WTC11 (cell line): ENCODE measurements at places on chromosomes 13 and 19.
A peak's percentile ranks its signal among the peaks of the same experiment; 100 is the strongest.

GRCh38 chr13:85191996-85192718 lies 607.1 kb downstream of the SLITRK6 start:
- no peak for DNase-seq

DNA sequence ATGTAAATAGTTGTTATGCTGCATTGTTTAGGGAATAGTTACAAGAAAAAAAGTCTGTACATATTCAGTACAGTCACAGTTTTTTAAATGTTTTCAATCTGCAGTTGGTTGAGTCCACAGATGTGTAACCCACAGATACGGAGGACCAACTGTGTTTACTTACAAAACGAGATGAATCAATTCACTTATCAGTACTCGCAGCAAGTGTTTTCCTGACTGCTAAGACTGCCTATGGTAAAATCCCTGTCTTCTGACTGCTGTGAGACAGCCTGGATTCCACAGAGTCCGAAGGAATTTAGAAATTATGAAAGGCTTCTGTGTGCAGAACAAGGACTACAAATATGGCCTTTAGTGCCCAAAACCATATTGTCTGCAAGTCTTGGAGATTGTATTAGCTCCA lies 45.7 kb upstream of the C1QTNF9 start:
- no peak for DNase-seq

- no peak for DNase-seq
Observed at GRCh38 chr13:102317593-102317992, 84.3 kb downstream of the FGF14 start.

- no peak for DNase-seq
Observed at GRCh38 chr19:58330458-58330857, 3.7 kb downstream of the ZSCAN22 start.

DNA sequence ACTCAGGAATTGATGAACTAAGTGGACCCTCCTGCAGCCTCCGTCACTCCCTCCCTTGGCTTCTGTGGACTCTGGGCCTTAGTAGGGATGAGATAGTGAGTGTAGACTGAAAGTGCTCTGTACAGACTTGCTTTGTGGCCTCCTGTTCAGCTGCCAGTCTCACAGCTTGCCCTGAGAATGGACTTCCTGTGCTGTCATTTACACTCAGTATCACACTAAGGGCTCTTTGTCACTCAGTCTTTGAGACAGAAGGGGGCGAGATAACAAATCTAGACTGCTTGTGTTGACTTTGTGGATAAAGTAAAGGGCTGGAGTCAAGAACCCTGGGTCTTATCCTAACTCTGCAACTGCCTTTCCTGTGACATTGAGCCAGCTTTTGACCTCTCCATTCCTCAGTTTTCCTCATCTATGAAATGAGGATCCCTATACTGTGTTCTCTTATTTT lies 21.0 kb upstream of the SPRY2 start:
- no peak for DNase-seq

- DNase-seq, result no peak
Observed at GRCh38 chr19:34508540-34508939, 27.0 kb downstream of the WTIP start.

GRCh38 chr19:4649392-4650047 lies 10.2 kb downstream of the TNFAIP8L1 start:
- no peak for DNase-seq

- no peak for DNase-seq
Observed at GRCh38 chr19:50460161-50460765, 16.0 kb upstream of the EMC10 start.

- no peak for DNase-seq
Observed at GRCh38 chr13:73995736-73996135, 138.5 kb downstream of the KLF12 start.

DNA sequence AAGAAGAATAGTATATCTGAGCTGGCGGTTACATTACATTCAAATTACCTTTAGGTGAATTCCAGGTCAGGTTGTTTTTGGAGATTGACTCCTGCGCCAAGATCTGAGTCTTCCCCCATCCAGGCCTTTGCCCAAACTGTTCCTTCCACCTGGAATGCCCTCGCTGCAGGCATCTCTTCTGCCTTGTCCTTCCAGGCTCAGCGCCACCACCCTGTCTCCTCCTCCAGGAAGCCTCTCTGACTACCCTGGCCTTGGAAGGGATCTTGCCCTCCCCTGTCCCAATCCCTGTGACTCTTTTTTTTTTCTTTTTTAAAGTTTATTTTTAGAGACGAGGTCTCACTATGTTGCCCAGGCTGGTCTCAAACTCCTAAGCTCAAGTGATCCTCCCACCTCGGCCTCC lies 1.7 kb upstream of the HOMER3 start:
- DNase-seq, result no peak

DNA sequence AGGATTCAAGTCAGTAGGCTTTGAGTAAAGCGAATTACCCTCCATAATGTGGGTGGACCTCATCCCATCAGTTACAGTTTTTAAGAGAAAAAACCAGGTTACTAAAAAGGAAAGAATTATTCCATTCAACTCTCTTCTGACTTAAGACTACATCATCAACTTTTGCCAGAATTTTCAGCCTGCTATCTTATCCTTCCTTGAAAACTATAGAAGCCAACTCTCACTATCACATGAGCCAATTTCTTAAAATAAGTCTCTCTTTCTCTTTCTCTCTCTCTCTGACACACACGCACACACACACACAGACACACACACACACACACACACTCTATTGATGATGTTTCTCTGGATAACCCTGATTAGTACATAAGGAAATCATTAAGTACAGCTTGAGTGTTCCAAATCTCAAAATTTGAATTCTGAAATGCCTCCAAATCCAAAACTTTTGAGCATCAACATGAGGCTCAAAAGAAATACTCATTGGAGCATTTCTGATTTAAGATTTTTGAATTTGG lies 217.0 kb upstream of the PRR20A start:
- DNase-seq, result no peak

- no peak for DNase-seq
Observed at GRCh38 chr13:40388617-40389016, 277.8 kb downstream of the FOXO1 start.

DNA sequence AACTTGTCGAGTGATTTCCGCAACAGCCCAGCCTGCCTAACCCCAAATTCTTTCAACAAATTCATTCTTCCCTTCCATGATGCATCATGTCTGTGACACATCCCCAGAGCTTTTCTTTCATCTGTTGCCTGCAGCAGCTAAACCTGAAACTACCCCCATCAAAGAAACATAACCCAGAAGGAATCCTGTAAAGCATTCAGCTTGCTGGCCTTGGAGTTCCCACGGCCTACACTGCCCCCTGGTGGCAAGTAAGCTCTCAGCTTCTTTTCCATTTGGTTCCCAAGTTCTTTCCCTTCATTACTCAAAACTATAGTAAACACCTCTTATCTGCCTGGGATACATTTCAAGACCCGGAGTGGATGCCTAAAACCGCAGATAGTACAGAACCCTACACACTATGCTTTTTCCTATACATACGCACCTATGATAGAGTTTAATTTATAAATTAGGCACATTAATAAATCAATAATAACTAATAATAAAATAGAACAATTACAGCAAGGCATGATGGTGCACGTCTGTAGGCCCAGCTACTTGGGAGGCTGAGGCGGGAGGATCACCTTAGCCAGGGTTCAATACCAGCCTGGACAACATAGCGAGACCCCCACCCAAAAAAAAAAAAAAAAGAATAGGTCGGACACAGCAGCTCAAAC lies 7.4 kb downstream of the ETHE1 start:
- peak; percentile 83 for DNase-seq

GRCh38 chr19:1252221-1252820 lies 3.9 kb downstream of the MIDN start:
- no peak for DNase-seq

DNA sequence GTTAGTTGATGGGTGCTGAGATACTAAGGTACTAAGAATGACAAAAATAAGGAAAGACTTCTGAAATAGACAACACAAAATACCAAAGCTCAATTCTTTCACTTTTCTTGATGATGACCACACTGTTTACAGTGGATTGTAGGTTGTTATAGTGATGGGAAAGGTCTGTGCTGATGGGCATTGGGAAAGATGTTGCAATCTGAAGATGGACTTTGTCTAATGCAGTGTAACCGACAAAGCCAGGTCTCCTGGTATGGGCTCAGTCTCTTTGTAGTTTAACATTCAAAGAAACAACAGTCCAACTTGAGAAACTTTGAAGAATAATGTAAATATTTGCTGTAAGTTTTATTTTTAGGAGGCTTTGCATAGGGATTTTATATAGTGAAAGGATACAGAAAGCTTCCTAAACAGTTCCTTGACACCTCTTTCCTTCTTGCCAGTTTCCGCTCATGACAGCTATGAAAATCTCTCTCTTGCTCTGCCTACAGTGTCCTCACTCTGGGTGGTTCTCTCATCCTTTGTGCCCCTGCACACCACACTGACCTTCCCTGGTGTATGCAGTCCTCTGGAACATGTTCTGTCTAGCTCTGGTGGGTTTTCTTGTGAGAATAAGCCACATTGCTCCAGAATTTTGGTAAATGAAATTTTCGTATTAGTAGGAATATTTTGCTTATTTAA lies 172.2 kb downstream of the KCNRG start:
- no peak for DNase-seq

GRCh38 chr13:77696879-77697216 lies 639 bp upstream of the SLAIN1 start:
- no peak for DNase-seq

GRCh38 chr13:97440598-97441170 lies 6.7 kb downstream of the RAP2A start:
- DNase-seq, result no peak

DNA sequence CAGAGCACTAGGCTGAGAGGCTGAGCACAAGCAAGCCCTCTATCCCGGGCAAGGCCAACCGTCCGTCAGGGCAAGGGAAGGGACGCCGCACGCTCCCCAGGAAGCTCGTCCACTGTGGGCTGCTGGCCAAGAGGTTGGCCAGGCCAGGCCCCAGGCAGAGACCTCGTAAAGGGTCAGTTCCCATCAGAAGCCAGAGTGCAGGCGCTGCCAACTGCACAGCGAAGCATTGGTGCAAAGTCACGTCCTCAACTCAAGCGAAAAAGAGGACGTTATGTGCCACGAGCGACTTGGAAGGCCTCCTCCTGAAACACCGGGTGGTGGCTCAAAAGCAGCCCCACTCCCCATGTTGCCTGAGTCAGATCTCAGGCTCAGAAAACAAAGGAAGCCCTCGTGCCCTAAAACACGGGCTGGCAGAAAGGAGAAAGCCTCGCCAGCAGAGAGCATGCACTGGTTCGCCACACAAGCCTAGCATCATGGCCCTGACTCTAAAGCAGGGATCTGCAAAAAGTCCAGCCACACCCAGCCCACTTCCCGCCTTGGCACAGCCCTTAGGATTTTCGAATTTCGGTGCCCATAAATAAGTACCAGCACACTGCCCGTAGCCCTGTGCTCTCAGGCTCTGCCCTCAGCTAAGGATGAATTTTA lies 4.7 kb downstream of the AKAP8 start:
- no peak for DNase-seq

- DNase-seq, result no peak
Observed at GRCh38 chr19:17347361-17347760, 10.0 kb downstream of the GTPBP3 start.

DNA sequence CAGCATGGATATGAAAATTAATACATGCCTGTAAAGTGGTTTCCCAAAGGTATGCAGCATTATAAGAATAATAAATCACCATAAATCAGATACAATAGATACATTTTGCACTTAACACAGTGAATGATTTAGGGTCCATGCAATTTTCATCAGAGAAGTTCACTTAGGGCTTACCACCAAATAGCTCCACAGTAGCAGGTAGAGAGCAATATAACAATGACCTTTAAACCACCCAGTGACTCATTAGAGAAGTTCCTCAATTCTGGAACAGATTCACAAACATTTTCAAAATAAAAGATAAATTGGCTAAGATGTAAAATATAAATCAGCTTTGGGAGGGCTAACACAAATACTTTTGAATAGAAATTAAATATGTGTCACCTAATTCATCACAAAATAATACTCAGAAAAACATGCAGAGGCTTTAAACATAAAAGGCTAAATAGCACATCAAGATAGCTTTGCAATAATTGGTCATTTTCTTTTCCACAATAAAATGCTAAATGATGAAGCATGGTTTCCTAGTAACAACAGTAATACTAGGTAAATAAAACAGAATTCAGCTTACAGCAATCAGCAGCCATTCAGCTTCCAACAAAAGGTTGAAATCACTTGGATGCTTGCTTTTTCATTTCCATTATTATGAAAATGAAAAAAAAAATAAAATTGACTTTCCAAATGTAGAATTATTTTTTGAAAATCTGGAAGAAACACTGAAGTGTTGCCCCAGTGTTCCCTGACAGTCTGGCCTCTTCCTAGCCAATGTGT lies 84.3 kb upstream of the NBEA start:
- no peak for DNase-seq
